ENCODE measurements at places on chromosomes 2 and 18. TPM values are rescaled to one million over a fixed set of nuclear protein-coding genes. Genes with fewer than 3 reads are reported as not detected.

- no peak for DNase-seq
Observed at GRCh38 chr2:68776124-68776523, 41.5 kb downstream of the ARHGAP25 start.

The DOK6 gene
- total RNA-seq, result not detected

DNA sequence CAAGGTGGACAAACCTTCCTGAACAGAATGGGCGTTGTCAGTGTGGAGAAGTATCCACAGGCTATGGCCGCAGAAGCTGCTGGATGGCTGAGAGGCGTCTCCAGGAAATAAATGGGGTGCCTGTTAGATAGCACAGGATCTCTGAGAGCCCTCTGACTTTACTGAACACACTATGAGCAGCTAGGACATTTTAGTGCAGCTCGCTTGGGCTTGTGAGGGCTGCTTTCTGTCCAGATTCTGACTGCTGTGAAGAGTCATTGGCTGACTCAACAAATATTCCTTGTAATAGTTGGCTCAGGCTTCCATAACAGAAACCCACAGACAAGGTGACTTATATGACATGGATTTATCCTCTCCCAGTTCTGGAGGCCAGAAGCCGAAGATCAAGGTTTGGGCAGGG lies 100.2 kb upstream of the SNTG2 start:
- no peak for DNase-seq

The OXER1 gene
- 7.6 TPM for total RNA-seq

Measured in GM12878 (cell line).